Stimulated activated CD4-positive, alpha-beta T cell treated with anti-CD3 and anti-CD28 coated beads, TNF-alpha, amount 100 ng/mL, for 1 hour (primary cell): ENCODE measurements at places on chromosomes 12 and 14.

DNA sequence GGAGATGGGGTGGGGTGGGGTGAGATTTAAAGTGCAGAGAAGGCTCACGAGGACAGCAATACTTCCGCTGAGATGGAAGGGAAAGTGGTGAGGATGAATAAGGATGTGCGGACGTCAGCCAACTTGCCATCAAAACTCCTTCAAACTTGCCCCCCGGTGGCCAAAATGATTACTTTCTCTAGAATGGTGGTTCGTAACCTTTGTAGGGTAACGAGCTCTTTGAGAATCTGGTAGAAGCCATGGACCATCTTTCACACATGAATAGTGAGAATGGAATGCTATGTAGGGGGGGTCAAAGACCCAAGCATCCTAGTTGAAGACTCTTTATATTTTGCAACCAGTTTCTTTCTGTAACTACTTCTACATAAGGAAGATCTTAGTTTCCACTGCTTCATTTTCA lies 245.9 kb upstream of the DDHD1 start:
- DNase-seq = no peak

DNA sequence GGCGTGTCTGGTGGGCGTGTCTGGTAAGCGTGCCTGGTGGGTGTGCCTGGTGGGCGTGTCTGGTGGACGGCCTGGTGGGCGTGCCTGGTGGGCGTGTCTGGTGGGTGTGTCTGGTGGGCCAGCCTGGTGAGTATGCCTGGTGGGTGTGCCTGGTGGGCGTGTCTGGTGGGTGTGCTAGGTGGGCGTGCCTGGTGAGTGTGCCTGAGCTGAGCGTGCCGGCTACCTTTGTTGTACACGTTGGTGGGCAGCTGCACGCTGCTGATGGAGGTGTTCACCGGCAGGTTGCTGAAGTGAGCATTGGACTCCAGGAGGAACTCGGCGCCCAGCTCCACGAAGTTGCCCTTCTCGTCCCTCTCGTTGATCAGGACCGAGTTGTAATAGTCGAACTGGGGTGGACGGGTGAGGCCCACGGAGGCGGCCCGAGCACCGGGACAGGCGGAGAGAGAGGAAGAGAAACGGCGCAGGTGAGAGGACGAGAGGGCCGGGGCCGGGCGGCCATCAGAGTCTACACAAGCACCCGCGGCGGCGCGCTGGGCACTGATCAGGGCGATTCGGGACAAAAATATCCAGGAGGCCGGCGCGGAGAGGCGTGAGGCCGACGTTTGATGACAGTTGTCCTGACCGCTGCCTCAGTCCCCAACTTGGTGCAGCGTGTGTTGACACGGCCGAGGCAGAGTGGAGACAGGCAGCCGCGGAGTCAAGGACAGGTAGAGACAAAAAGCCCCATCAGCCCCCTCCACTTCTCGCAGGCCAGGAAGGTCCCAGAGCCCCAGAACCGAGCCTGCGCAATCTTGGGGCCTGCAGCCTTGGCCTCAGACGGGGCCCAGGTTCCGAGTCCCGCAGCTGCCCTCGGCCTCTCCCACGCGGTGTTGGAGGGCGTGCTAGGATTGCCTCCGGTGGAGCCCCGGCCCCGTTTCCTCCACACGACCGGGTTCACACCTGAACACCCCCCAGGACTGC lies 10.5 kb downstream of the CACNA2D4 start:
- DNase-seq = no peak

- no peak for DNase-seq
These were observed 175.5 kb downstream of the AEBP2 start for GRCh38 chr12:19614601-19615383.

GRCh38 chr12:4250691-4251090 lies 22.9 kb upstream of the CCND2 start:
- DNase-seq = no peak

- DNase-seq = no peak
These were observed 443.9 kb downstream of the TMEM132D start for GRCh38 chr12:129459886-129460285.

GRCh38 chr14:59086241-59086882 lies 102.1 kb upstream of the DAAM1 start:
- no peak for DNase-seq

GRCh38 chr14:23750357-23750756 lies 114.2 kb downstream of the DHRS2 start:
- DNase-seq = no peak

DNA sequence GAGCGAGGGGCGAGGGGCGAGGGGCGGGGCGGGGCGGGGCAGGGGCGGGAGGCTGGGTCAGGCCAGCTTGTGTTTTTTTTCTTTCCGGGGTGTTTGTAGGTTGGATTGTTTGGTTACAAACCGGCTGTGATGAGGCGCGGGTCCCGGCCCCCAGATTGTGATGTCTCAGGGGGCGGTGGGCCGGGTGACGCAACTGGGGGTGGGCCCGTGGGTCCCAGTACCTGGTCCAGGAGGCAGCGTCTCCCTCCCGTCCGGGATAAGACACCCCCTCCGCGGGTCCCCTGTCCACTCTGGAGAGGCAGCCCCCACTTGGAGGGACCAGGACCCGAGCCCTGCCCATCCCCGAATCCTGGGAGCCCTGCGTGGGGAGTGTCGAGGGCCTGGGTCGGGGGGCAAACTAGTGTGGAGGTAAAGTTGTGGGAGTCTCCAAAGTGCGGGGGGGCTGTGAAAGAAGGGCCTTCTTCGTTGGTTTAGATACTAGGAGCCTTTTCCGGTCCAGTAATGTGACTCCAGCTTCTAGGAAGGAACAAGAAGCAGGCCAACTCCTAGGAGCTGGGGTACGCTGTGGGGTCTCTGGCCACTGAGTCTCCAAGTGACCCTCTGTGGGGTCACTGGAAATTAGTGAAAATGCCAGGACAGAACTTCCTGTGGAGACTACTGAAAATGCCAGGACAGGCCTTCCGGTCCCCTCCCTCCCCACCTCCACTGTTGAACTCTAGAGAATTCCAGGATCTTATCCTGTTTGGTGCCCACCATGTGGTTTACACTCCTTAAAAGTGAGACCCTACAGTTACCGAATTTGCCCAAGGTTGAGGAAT lies 579 bp upstream of the CLMN start:
- DNase-seq = no peak

- DNase-seq = no peak
These were observed 52.0 kb upstream of the NTF3 start for GRCh38 chr12:5379749-5380496.

GRCh38 chr12:113819495-113819894 lies 146.6 kb downstream of the RBM19 start:
- DNase-seq = no peak

GRCh38 chr14:61780125-61780524 lies 17.9 kb downstream of the SNAPC1 start:
- no peak for DNase-seq

- DNase-seq = no peak
These were observed 12.8 kb downstream of the ATP2B1 start for GRCh38 chr12:89695830-89696229.

DNA sequence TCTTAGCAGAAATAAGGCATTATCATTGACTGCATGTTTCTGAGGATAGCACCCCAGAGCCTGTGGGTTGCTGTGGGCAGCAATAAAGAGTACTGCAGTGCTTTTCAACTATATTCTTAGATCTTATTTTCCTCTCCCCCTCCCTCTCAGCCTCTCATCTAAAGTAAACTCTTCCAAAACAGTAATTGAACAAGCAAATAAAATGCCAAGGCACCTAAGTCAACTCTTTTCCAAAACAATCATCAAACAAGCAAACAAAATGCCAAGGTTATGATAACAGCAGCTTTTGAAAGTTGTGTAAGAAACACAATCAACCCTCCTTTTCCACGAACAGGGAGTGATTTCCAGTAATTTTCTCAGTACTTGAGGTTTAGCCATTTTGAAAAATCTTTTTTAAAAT lies 1542.6 kb downstream of the AACS start:
- no peak for DNase-seq

- DNase-seq = no peak
These were observed 63.7 kb downstream of the R3HDM2 start for GRCh38 chr12:57367121-57367520.

DNA sequence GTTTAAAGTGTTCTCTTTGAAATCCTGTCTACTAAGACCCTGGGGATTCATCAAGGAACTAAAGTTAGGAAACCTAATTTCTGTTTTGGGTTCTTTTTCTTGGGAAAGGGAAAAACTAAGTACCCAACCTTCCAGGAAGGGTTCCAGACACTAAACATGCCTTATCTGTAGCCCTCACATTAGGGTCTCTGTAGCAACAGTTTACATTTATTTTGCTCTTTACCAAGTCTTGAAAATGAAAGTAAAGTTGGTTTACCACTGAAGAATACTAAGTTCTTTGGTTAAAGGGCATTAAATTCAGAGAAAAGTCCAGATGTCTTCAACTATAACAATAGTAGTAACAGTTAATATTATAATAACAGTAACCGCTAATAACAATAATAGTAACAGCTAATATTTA lies 207.5 kb upstream of the CDKN3 start:
- DNase-seq = no peak

DNA sequence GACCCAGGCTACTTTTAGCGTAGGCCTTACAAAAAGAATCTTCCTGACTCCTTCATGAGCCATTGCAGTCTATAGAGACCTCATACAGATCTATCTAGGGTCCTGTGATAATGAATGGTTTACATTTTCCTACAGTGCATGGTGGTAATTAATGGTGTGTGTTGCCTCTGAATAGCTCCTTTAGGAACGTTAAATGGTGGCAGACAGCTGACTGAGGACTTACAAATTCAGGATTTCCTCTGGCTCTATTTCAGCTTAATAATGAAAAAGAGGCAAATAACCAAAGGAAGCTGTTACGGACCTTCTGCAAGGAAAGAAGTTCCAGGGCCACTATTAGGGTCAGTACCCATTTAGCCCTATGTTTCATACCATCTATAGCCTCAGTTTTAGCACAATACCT lies 5.1 kb downstream of the IKBIP start:
- no peak for DNase-seq
